ENCODE measurements at places on chromosomes 6 and 20.

DNA sequence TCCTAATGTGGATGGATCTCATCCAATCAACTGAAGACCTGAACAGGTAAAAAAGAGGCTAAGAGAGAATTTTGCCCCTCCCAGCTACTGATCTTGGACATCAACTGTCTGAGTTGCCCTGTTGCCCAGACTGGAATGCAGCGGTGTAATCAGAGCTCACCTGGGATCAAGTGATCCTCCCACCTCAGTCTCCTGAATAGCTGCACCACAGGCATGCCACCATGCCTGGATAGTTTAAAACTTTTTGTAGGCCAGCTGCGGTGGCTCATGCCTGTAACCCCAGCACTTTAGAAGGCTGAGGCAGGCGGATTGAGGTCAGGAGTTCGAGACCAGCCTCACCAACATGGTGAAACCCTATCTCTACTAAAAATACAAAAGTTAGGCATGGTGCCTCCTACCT is 34.9 kb upstream of the GCNT2 start:
- no peak for DNase-seq

DNA sequence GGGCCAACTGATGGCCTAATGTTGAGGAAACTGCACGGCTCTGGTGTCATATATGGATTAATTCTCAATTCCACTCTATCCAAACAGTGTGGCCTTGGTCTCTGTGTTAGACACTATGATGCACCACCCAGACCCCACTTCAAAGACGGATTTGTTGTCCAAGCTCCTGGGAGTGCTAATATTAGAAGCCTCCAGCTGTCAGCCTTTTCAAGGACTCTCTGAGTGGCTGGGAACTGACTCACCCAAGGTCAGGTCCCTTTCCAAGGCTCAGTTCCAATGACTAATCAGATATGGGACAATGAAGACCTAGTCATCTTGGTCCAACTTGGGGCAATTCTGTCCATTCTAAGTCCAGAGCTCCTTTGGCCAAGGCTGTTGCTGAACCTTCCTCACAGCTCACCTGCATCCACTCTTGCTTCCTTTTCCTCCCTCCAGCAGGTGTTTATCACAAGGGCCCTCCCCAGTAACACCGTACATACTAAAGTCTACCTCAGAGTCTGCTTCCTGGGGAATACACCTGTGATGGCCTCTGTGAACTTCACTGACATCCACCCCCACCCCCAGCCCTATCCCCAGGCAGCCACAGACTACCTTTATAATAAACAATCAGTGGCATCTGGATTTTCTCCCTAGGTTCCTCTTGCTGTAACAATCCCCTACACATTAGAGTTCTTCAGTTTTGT is 7.2 kb upstream of the IL20RA start:
- DNase-seq = no peak

DNA sequence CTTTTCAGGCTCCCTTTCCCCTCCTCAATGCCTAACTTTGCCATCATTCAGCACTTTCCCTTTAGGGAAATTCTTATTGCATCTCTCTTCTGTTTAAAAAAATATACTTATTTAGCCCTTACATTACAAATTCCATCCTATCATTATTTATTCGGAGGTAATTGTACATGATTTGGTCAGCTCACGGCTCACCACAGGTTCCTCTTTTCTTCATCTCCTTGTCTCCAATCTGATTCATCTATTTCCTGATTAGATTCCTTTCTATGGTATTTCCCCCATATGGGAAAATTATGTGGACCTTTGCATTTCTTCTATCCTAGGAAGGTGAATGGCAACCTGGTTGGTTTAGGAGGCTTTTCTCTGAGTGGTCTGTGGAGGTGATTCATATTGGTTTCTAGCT is 12.9 kb upstream of the EMILIN3 start:
- no peak for DNase-seq

DNA sequence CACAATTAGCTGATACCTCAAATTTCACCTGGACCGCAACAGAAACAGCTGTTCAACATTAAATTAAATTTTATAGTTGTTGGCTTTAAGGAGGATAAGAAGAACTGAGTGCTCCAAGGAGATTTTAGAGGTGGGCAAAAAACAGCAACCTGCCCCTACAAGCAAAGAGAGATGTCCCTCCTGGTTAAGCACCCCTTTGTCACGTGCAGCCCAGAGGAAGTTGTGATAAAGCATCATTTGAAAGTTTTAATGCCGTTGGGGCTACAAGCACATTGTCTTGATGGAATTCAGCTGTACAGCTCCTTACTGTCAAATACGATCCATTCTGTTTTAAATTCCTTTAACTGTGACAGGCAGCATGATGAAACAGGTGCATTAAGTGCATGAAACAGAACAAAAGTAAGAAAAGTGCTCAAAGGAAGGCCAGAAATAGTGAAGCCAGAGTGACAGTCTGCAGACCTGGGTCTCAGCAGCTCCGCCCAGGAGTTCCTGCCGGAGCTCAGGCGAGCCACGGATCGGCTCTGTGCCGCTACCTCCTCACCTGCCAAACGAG is 195.0 kb downstream of the GMPR start:
- DNase-seq = no peak

- no peak for DNase-seq
Observed at GRCh38 chr6:148885136-148885865, 138.5 kb downstream of the UST start.

GRCh38 chr6:45518013-45518720 is 140.4 kb upstream of the SUPT3H start:
- no peak for DNase-seq

DNA sequence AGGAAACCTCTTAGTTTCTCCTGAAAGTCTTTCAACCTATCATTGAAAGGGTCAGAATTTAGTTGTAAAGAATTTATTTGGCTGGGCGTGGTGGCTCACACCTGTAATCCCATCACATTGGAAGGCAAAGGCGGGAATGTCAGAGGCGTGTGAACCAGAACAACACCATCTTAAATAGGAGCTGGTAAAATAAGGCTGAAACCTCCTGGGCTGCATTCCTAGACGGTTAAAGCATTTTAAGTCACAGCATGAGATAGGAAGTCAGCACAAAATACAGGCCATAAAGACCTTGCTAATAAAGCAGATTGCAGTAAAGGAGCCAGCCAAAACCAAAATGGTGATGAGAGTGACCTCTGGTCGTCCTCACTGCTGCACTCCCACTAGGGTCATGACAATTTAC is 29.6 kb downstream of the OR2B2 start:
- no peak for DNase-seq

DNA sequence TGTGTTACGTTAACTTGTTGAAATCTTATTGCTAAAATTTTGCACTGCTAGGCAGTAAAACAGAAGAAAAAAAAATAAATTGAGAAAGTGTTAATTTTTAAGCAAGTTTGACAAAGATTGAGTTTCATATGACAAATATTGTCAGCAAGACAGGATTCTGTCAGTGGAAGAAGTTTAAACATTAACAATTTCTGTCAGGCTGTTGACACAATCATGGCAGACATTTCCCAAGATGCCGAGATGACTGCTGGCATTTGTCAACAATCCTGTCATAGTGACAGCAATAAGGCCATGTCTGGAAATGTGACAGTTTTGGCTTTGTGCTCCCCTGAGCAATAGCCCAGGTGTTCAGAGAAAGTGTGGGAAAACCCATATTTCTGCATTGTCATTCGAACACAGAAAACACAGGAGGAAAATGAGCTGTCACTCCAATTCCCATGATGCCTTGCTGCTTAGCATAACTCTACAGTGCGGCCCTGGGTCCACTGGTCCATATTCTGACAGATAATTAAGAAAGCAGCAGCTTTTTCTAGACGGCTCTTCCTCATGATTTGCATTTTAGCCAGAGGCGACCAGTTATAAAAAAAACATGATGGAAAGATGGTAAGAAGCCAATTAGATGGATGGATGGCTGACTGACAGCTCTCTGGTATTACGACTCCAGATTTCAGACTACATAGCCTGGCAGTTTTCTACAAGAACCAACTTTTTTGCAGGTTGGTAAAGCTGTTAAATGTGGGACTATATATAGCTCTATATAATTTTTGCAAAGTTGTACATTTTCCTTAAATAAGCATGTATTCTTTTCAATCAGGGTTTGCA is 43.6 kb upstream of the DEFB112 start:
- DNase-seq = peak; percentile 75

DNA sequence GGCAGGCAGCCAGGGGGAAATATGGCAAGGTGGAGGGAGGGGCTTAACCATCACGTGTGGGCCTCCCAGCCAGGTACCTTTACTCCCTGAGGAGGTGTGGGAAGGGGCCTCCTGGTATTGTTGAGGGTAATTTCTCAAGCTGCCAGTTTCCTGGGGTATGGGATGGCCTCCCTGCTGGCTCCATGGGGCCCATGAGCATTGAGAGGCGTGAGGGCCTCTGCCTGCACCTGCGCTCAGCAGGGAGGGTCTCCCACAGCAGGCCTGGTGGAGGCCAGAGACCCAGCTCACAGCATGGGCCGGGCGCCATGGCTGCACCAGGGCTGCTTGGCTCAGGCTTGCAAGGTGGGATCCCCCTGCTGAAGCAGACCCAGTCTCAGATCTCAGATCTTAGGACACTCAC is 113.0 kb downstream of the GRM4 start:
- no peak for DNase-seq

GRCh38 chr6:14789996-14790395 is 455.9 kb upstream of the JARID2 start:
- no peak for DNase-seq

GRCh38 chr6:4186385-4186784 is 51.0 kb upstream of the ECI2 start:
- DNase-seq = no peak

DNA sequence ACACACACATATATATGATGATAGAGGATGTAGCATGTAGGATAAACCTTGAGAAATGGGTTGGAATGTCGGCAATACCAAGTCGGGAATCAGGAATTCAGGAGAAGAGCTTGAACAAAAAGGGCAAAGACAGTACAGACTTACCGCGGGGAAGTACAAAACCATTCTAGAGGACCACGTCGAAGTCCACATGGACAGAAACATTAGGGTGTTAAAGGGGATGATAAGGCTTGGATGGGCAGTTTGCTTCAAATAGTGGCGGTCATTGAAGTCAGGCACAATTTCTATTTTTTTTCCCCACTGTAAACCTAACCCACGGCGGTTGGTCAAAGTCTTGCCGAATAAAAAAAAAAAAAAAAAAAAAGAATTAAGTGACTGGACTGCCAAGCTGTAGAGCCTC is 766 bp upstream of the NUS1 start:
- no peak for DNase-seq

DNA sequence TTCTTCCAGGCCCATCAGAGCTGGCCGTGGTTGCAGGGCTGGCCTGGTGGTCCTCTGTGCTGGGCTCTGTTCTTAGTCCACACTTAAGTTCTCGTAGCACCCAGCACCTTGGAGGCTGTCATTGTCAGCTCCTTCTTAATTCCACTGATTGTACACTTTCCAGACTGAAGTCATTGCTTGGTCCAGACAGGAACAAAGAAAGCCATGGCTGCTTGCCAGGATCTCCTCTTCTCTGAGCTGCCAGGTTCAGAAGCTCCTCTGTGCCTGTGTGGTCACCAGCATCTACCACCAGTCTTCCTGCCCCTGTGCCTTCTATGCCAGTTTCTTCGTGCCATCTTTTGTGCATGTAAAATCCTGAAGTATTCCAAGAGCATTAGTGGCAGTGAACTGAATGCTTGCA is 39.5 kb upstream of the PCMTD2 start:
- DNase-seq = no peak

DNA sequence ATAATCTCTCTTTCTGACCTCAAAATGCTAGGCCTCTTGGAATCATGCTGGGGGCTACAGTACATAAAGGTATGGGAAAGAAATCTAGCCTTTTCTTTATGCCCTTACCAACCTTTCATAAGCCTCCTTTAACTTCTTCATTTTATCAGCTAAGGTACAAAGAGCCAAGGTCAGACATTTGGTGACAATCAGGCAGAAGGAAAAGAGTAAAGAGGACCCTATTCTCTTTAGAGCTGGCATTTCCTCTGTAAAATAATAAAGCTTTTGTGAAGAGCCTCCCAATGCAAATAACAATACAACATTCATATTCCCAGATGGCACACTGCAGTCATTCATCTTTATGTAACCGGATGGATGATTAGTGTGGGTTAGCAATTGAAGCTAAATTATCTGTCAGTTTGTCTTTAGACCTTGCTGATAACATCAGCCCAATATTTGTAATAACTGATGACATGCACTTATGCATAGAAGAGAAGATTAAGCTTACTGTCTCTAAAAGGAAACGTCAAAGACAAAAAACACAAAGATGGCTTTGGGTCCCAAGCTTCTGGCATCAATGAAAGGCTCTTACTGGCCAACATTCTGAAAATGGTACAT is 163.1 kb downstream of the IBTK start:
- DNase-seq = no peak
